MM.1S (cell line): ENCODE measurements at places on chromosomes 11 and 22.

DNA sequence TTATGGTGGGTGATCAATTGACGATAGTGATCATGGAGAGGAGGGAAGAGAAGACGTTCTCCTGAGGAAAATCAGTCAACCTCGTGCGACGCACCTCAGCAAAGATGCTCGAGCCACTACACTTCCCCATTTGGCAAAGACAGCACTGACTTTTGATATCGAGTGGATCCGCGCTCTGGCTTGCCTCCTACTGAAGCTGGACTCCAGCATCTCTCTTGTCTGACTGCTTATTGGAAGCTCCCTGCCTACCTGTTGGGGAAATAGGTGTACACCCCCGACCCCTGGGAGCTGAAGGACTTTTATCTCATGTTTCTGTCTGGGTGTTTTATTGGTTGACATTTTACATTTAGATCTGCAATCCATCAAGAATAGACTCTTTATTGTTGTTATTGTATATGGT lies 476.8 kb upstream of the B3GAT1 start:
- DNase-seq = no peak
- no peak overlapping the region for H3K27ac ChIP-seq
- no peaks in the 10 kb centered on the region for H3K36me3 ChIP-seq
- no peaks in the 10 kb centered on the region; the same call in 1 of the 2 replicates for H3K27me3 ChIP-seq
- no peak overlapping the region for H3K4me3 ChIP-seq

- no peak overlapping the region for H3K27ac ChIP-seq
- H3K27me3 ChIP-seq = no peaks in the 10 kb centered on the region
- H3K4me1 ChIP-seq = no peaks in the 10 kb centered on the region
- no peaks in the 10 kb centered on the region; the same call in 1 of the 2 replicates for H3K36me3 ChIP-seq
- no peak for DNase-seq
These were observed 26.2 kb downstream of the TRIM66 start for GRCh38 chr11:8656291-8656690.

DNA sequence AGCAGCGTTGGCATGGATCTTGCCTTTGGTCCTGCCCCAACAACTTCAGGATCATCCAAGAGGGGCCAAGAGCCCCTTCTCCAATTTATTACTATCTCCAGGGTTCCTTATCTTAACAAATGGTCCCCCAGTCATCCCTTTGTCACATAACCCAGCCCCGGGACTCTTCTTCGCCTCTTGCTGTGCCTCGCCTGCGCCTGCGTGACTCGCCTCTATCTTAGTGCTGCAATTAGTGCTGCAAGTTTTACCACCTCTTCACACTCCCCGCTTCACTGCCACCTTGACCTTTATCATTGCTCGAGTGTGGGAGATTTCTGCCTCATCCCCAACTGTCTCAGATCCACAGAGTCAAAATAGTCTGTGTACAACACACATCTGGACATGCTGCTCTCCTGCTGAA lies 4.0 kb upstream of the IGSF22 start:
- no peak overlapping the region for H3K4me3 ChIP-seq
- H3K27ac ChIP-seq = no peak overlapping the region
- no peaks in the 10 kb centered on the region for H3K36me3 ChIP-seq

DNA sequence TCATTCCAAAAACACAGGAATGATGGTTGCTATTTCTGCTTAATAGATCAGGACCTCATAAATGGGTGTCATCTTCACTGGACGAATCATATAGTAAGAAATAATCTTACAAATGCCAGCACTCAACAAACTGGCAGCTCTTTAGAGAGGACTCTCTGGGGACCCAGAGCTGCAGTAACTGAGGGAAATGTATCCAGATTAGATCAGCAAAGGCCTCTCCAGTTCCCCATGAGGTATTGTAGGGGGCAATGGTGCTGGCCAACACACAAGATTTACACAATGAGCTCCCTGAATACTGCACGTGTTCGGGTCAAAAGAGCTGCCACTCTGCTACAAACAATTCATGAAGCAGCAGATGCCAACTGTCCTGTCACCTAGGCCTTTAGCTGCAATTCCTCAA lies 110.2 kb downstream of the RBFOX2 start:
- no peak for DNase-seq
- H3K4me3 ChIP-seq = no peak overlapping the region
- peaks cover 22% of the 10 kb centered on the region for H3K4me1 ChIP-seq
- H3K27me3 ChIP-seq = no peaks in the 10 kb centered on the region
- no peaks in the 10 kb centered on the region for H3K36me3 ChIP-seq
- H3K27ac ChIP-seq = no peak overlapping the region

- H3K4me1 ChIP-seq = no peaks in the 10 kb centered on the region
- DNase-seq = no peak
- H3K36me3 ChIP-seq = no peaks in the 10 kb centered on the region
- no peak overlapping the region for H3K4me3 ChIP-seq
- no peak overlapping the region for H3K27ac ChIP-seq
- H3K27me3 ChIP-seq = no peaks in the 10 kb centered on the region
These were observed 901 bp upstream of the PARVA start for GRCh38 chr11:12376259-12377081.

DNA sequence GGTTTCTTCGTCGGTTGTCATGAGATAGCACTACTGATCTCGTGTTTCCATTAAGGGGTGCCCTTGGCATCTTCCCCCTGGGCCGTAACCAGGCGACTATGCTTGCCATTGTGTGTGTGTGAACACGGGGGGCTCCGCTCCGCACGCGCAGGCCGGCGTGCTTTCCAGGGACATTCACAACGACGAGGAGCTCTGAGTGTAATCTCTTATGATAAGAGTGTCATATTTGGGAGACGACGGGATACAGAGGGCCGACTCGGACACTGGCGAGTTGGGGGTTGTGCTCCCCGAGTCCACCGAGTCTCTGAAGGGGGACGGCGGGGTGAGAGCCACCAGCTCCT lies 170.9 kb upstream of the CTSC start:
- H3K36me3 ChIP-seq = no peaks in the 10 kb centered on the region
- no peak overlapping the region for H3K4me3 ChIP-seq
- H3K4me1 ChIP-seq = no peaks in the 10 kb centered on the region
- no peak overlapping the region for H3K27ac ChIP-seq
- H3K27me3 ChIP-seq = no peaks in the 10 kb centered on the region

- H3K36me3 ChIP-seq = no peaks in the 10 kb centered on the region
- no peak overlapping the region for H3K27ac ChIP-seq
- no peaks in the 10 kb centered on the region for H3K27me3 ChIP-seq
- H3K4me3 ChIP-seq = no peak overlapping the region
- no peaks in the 10 kb centered on the region for H3K4me1 ChIP-seq
- no peak for DNase-seq
These were observed 1083.9 kb downstream of the BRD1 start for GRCh38 chr22:48743601-48744282.

DNA sequence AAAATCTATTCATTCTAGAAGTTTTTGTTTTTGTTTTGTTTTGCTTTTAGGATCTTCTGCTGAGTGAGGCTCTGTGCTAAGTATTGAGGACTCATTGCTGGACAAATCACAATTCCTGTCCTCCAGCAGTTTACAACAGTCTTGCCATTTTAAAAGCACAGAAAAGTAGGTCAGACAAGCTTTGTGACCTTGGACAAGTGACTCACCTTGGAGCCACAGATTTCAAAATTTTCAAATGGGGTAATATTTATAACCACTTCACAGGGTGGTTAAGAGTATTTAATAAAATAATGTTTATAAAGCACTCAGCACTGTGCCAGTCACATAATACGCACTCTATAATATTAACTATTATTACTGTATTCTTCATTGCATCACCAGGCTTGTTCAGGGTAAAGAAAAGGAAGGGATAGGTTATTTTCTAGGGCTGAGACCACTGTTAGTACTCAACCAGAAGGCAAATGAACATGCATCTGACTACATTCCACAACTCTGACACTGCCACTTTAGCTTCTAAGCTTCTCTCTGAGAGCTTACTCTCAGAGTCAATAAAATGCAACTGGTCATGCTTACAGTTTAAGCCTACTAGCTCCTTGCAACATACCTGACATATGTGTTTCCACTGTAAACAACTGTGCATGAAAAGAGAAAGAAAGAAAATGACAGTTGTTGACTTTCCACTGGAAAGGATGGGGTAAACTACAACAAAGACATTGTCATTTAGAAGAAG lies 63.2 kb upstream of the FIBIN start:
- H3K4me3 ChIP-seq = no peak overlapping the region
- no peak overlapping the region for H3K27ac ChIP-seq
- H3K27me3 ChIP-seq = no peaks in the 10 kb centered on the region
- no peaks in the 10 kb centered on the region for H3K36me3 ChIP-seq
- H3K4me1 ChIP-seq = no peaks in the 10 kb centered on the region

DNA sequence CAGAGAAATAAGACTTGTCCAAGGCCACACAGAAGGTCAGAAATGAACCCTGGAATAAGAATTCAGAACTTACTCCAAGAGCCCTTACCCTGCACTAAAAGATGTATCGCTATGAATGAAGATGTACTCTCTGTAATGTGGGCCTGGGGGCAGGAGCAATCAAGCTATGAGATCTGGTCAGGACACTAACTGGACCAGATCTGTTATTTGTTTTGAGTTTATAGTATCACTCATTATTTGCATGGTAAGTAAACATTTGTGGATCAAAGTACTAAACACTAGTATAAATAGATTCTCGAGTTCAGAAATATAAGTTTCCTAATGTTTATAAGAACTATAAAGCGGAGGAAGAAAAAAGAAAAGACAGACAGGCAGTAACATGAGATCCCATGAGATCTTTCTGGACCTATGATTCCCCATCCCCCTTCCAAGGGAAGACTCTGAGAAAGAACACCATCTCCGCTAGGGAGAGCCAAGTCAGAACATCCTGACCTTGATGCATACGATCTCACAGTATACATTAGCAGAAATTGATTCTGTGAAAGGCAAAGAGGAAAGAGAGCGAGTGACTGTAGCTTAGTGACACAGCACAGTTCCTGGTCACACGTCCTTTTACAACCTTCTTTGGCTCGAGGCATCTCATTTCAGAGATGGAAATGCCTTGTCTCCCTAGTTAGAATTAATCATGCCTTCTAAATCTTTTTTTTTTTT lies 71.2 kb downstream of the USP35 start:
- H3K4me3 ChIP-seq = no peak overlapping the region
- H3K4me1 ChIP-seq = no peaks in the 10 kb centered on the region
- no peaks in the 10 kb centered on the region for H3K36me3 ChIP-seq
- no peak overlapping the region for H3K27ac ChIP-seq

GRCh38 chr11:86101941-86102407 lies 33.1 kb upstream of the PICALM start:
- H3K4me1 ChIP-seq = no peaks in the 10 kb centered on the region
- H3K27me3 ChIP-seq = no peaks in the 10 kb centered on the region
- H3K4me3 ChIP-seq = no peak overlapping the region
- H3K27ac ChIP-seq = no peak overlapping the region
- no peaks in the 10 kb centered on the region for H3K36me3 ChIP-seq

DNA sequence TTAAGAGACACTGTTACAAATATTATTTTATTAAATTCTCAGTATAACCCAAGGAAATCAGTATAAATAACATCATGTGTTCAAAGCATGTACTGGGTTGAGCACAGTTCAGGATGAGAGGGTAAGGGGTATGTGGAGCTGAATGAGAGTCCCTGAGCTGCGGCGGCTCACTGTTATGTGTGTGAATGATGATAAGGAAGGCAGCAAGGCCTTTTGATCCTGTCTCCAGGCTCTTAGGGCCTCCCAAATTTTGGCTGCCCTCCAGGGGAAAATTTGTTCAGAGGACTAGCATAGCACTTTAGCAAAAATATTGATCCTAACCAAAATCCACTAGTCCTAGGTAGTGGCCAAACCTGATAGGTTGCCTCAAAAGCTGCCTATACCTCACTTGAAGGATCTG lies 86.1 kb upstream of the SPON1 start:
- H3K27ac ChIP-seq = no peak overlapping the region
- H3K36me3 ChIP-seq = no peaks in the 10 kb centered on the region
- no peaks in the 10 kb centered on the region for H3K4me1 ChIP-seq
- no peaks in the 10 kb centered on the region for H3K27me3 ChIP-seq

- H3K27me3 ChIP-seq = no peaks in the 10 kb centered on the region
- H3K4me1 ChIP-seq = no peaks in the 10 kb centered on the region
- H3K36me3 ChIP-seq = no peaks in the 10 kb centered on the region
- DNase-seq = no peak
- H3K4me3 ChIP-seq = no peak overlapping the region
These were observed 995.7 kb upstream of the TENM4 start for GRCh38 chr11:80436547-80436946.

GRCh38 chr11:74809801-74810200 lies 61.2 kb downstream of the RNF169 start:
- no peaks in the 10 kb centered on the region for H3K27me3 ChIP-seq
- H3K36me3 ChIP-seq = no peaks in the 10 kb centered on the region; the same call in 1 of the 2 replicates
- no peak for DNase-seq
- H3K4me3 ChIP-seq = no peak overlapping the region
- no peak overlapping the region for H3K27ac ChIP-seq

DNA sequence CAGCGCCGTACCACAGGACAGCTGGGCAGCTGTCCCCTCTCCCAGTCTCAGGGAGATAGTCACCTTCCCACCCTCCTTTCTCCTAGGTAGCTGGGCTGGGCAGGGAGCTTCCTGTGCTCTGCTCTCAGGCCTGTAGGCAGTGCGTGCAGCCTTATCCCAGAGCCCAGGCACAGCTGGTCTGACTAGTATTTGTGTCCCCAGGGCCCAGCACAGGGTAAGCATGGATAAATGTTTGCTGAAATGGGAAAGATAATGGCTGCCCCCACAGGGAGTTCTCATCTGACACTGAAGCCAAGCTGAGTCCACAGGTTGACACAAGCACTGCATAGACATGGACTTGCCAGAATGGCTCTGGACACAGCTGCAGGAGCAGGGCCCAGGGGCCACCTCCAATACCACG lies 9.8 kb downstream of the SLC15A3 start:
- no peak overlapping the region for H3K27ac ChIP-seq
- no peak for DNase-seq
- H3K27me3 ChIP-seq = peaks cover 2% of the 10 kb centered on the region; the same call in 1 of the 2 replicates
- no peaks in the 10 kb centered on the region for H3K36me3 ChIP-seq
- no peak overlapping the region for H3K4me3 ChIP-seq

DNA sequence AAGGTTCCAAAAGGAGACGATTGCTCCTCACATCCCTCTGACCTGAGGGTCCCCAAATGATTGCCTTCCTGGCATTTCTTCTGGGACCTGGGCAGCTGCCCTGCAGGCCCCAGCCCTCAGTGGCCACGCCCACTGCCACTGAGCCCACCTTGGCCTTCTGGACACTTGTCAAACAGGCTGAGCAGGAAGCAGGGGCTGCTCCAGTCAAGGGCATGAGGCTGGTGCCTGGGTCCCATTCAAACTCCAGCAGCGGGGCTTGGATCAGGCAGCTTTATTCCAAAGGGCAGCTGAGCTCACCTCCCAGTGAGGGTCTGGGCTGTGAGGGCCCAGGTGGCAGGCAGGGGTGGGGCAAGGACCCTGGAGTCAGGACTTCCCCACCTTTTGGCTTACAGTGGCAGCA lies 13.6 kb downstream of the KCTD17 start:
- no peaks in the 10 kb centered on the region for H3K36me3 ChIP-seq
- peaks cover 69% of the 10 kb centered on the region for H3K27me3 ChIP-seq
- H3K4me3 ChIP-seq = no peak overlapping the region
- H3K27ac ChIP-seq = no peak overlapping the region
- H3K4me1 ChIP-seq = no peaks in the 10 kb centered on the region
- DNase-seq = no peak

DNA sequence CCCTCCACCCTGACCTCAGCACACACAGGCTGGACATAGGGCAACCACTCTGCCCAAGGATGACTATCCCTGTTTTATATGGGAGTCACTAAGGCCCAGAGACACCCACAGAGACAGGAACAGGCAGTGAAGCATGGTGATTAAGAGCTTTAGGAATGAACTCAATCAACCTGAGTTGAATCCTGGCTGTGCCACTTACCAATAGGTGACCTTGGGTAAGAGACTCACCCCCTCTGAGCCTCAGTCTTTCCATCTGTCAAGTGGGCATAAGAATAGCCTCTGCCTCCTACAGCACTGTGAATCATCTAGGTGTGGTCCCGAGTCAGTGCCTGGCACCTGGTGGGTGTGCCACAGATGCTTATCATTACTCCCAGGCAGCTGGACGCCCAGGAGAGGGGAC lies 6.8 kb downstream of the CRYBB1 start:
- H3K36me3 ChIP-seq = no peaks in the 10 kb centered on the region
- H3K27me3 ChIP-seq = no peaks in the 10 kb centered on the region
- DNase-seq = peak; percentile 39
- peak overlapping the region; percentile 96 for H3K27ac ChIP-seq
